ENCODE measurements at places on chromosomes 4 and X.

- DNase-seq: no peak
These were observed 153.6 kb upstream of the INTU start for GRCh38 chr4:127479031-127479622.

- no peak for DNase-seq
These were observed 953.4 kb upstream of the NDST4 start for GRCh38 chr4:116066711-116067245.

- no peak for DNase-seq
These were observed 900 bp downstream of the CTAG2 start for GRCh38 chrX:154652311-154653047.

DNA sequence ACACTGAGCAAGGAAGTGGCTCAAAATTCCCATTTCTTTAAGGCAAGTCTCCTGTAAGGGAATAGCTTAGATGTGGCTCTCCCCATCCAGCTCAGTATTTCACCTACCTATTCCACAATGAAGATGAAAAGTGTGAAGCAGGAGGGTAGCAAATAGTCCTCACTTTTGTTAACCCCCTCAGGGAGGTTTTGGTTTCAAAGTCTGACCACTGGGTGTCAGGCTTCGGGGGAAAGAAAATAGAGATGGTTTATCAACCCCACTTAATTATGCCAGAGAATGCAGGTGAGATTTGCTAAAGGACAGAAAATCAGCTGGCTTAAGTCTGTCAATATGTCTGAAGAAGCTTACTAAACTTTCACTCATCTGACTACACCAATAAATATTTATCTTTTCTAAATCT is 69.5 kb downstream of the DHX15 start:
- DNase-seq: no peak

DNA sequence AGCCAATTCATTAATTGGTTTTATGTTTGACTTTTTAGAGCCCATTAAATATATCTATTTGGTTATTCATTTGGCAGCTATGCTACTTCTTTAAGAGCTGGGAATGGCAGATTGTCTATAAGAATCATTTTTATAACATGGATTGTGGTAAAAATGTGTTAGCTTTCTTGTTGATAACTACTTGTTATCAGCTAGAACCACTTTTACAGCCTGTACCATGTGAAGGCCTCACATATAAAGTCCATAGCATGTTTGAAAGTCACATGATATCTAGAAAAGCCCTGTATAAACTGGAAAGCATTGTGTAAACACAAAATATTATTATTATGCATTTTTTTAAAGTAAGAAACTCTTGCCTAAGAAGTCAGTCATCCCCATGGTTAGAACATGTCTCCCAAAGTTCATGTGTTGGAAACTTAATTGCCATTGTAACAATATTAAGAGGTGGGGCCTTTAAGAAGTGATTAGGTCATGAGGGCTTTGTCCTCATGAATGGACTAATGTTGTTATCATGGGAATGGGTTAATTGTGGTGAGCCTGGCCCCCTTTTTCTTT is 110.9 kb upstream of the BMP2K start:
- no peak for DNase-seq

DNA sequence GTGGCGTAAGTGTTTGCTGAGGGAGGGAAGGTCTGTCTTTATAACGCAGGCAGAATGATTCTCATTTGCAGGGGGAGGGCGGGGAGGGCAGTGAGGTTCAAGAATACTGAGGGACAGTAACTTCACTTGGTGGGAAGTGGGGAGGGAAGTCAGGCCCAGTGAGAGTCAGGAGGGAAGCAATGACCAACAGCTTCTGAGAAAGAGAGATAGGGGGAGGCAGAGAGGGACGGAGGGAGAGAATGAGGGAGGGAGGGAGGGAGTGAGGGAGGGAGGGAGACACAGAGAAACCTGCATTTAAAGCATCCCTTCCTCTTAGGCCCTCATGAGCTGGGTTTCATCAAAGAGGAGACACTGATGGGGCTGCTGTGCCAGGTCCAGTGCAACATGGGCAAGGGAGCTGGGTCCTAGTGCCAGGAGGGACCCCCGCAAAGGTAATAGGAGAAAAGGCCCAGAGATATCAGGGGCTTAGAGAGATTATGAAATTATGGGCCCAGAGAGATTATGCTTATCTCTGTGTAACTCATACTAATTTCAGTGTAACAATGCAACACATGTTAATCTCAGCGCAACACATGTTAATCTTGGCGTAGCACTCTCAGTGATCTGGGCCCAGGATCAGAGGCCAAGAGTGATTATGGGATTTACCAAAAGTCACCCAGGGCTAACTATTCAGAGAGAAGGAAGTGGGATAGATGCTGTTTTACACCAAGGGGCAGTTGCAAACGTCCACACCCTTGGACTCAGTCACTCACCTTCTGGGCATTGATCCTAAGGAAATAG is 112.1 kb downstream of the DRD5 start:
- no peak for DNase-seq

DNA sequence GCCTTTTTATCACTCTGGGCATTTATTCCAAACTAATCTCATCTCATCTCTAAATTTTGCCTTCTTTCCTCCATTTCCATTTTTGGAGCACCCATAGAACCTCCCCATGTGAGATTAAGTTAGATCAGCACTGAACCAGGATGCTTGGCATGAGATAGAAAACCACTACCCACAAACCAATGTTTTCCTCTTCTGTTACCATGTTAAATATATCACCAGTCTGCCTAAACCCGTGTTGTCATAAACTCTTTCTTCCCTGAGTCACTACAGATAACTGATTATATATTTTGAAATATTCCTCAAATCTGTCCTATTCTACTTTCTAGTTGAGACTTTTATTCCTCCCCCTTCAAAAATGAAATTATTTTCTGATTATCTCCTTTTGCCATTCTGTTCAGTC is 37.6 kb downstream of the GABRB1 start:
- DNase-seq: no peak

DNA sequence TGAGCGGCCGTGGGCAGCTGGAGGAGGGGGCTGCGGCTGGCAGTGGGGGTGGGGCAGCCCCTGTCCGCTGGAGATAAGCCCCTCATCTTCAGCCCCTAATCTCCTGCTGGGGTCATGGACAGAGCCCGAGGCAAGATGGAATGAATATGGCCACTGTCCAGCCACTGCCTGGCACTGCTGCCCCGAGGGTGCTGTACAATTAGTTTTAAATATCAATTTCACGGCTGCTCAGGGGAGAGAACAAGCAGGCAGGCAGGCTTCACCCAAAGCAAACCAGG is 64.1 kb upstream of the NKX1-1 start:
- DNase-seq: no peak

DNA sequence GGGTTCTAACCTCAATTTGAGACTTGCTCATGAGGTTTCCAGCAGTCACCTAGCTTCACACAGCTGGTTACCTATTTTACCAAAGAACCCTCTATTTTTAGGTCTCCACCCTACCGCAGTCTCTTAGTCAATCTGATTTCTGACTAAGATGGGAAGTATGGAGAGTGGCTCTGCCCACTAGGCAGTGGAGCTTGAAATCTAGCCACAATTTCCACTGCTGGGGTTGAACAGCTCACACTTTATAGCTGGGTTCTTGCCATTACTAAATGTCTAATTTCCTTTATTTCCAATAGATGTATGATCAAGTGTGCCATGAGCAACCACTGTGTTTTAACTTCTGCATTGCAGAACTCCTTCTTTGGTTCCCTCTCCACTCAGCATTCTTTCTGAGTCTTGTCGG is 43.1 kb downstream of the GASK1B start:
- no peak for DNase-seq

- no peak for DNase-seq
These were observed 158.0 kb downstream of the CBLL2 start for GRCh38 chrX:22430701-22431100.

GRCh38 chr4:77215107-77215506 is 58.1 kb downstream of the CCNG2 start:
- no peak for DNase-seq

DNA sequence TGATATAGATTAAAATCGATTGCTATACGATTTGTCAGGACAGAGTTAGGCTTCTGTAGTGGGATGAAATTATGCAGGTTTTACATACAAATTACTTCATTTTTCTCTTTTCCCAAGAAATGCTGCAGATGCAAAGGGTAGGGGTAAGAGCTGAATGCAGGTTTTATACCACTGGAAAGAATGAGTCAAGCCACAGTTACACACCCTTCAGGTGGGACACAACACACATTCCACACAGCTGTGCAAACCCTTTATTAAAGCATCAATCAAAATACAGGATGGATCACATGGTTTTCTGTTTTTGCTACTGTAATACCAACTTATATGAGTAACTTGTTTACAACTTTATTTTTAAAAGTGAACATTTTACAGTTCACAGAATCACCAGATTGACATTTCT is 39.8 kb downstream of the MFAP3L start:
- DNase-seq: no peak

GRCh38 chrX:72029483-72030411 is 102.0 kb downstream of the RTL5 start:
- no peak for DNase-seq

DNA sequence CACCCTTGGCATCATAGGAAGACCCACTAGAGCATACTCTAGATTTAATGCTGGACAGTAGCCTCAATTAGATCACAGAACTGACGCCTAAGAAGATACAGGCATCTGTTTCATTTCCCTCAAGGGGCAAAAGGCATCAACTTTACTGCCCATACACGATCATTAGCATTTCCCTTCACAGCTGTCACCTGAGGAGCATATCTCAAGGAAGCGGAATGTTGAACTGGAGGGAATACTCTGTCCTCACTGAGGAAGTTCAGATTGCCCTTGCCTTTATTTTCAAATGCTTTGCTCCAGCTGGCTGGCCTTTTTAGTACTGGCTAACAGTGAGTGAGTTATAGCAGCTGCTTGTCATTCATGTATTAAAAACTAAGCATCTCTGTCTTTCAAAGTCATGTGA is 508.4 kb upstream of the GALNT7 start:
- no peak for DNase-seq

- no peak for DNase-seq
These were observed 815.1 kb upstream of the POU3F4 start for GRCh38 chrX:82692991-82693390.

DNA sequence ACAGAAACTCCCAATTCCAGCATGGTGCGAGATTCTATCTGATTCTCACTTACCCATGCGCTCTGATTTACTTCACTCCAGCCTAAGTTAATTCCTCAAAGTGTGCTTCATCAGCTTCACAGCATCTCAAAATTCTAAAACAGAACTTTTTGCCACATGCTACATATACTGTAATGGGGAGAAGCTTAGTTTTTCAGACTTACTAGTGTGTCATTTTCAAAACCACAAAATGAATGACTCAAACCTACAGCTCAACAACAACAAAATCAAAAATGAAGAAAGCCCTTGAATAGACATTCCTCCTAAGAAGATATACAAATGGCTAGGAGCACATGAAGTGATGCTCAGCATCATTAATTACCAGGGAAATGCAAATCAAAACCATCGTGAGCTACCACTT is 14.9 kb downstream of the IRF2 start:
- DNase-seq: no peak

- no peak for DNase-seq
These were observed at the start of gene ARHGEF9 for GRCh38 chrX:63784902-63785707. Gene ARHGEF9, minus strand, starts transcription at chrX:63785214. Its CDS starts 69 bp downstream, at chrX:63785145.

DNA sequence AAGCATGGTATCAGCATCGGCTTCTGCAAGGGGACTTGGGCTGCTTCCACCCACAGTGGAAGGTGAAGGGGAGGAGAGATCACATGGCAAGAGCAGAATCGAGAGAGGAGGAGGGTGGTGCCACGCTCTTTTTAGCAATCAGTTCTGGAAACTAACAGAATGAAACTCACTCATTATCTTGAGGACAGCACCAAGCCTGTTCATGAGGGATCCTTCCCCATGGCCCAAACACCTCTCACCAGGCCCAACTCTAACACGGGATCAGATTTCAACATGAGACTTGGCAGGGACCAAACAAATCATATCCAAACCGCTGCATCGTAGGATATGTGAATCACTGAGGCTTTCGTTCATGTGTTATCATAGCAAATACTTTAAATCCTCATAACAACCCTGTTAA is 125.5 kb downstream of the GPC3 start:
- DNase-seq: no peak

- no peak for DNase-seq
These were observed 181.6 kb downstream of the LARP7 start for GRCh38 chr4:112818594-112818965.

DNA sequence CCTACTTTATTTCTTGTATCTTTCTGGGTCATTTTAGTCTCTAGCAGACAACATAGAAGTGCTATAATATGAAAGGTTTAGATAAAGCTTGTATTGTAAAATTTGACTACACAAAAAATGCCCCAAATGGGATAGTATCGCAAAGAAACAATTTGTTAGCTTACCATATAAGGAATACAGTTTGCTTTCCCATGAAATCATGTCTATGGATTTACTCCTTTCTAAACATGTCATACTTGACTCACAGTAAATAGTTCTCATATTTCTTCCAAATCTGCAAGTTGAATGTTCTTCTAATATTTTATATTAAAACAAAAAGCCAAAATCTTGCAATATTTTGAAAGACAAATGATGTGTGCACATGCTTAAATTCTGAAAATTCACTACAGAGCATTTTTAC is 103.9 kb downstream of the PPA2 start:
- no peak for DNase-seq

- no peak for DNase-seq
These were observed 55.2 kb downstream of the NEK1 start for GRCh38 chr4:169557061-169557636.

DNA sequence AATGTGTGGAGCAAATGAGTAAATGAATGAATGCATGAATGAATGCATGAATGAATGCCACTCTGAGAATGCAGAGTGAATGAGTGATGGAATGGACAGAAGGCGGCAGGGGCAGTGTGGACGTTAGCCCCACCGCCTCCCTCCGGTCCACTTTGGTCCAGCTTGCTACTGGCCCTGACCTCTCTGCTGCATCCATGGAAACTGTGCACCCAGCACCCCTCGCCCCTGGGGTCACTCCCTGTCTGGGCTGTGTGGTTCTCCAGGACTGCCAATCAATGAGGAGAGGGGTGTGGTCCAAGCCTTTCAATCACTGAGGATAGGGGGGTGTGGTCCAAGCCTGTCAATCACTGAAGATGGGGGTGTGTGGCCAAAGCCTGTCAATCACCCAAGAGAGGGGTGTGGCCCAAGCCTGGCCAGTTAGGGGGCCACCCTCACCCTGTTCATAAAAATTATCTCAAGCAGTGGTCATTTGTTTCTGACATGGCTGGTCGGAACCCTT is 39.2 kb upstream of the ASMTL start:
- peak; percentile 67 for DNase-seq

DNA sequence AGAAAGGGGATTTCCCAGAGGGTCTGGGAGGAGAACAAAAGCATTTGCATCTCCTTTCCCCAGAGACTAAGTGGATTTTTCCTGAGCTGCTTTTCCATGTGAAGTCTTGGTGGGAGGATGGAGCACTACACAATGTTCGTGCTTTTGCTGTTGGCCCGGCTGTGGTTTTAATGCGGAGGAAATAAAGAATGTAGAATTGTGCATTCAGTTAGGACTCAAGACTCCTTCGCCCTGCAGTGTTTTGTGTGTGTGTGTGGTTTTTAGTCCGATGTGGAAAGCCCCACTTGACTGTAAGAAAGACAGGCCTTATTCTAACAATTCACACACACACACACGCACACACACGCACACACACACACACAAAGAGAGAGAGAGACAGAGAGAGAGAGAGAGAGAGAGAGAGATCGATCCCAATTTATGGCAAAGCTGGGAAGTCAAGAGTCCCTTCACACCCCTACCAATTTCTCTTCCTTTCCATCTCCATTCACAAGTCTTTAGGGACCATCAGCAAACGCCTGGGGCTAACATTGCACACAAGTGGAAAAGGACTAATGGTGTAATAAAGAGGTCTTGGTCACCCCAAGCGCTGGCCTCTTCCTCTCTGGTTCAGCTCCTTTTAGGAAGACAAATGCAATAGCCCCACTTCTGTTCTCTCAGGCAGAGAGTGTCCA is 44.2 kb downstream of the CLDN34 start:
- no peak for DNase-seq

- DNase-seq: no peak
These were observed 124.5 kb downstream of the NHS start for GRCh38 chrX:17499512-17499911.

All from CD4-positive, alpha-beta T cell treated with Interleukin-1 beta for 1 hour (primary cell).